ENCODE measurements at places on chromosomes 3 and 15. TPM values are rescaled to one million over a fixed set of nuclear protein-coding genes. Genes with fewer than 3 reads are reported as not detected.

Gene GOLGA6L4
- 2.0 TPM for total RNA-seq

Gene RHOV
- total RNA-seq, result 4.9 TPM

Gene HIGD2B
- total RNA-seq, result not detected

GRCh38 chr3:62098646-62099365 lies 274.5 kb downstream of the FEZF2 start:
- DNase-seq, result no peak

DNA sequence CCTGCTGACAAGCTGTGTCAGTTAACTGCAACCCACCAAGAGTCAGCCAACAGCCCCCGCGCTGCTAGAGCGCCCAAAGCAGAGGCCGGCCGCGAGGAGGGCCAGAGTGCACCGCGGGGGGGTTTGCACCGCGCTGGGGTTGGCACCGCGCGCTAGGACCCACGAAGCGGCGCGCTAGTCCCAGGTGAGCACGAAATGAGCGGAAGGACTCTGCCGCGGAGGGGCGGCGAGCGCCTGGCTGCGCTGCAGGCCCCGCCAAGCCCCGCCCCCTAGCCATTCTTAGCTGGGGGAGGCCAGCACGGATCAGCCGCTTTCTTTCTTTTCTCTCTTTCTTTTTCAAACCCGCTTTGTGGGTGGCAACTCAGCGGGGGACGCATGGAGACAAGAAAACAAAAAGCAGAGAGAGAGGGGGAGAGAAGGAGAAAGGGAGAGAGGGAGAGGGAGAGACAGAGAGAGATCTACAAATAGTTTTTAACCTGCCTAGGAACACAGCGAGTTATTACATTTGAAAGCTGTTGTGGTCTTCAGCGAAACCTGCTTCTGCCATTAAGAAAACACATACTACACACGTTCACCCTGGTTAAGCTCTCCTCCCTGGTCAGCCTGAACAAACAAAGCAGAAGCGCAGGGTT lies 6.9 kb upstream of the FOXB1 start:
- no peak for DNase-seq

DNA sequence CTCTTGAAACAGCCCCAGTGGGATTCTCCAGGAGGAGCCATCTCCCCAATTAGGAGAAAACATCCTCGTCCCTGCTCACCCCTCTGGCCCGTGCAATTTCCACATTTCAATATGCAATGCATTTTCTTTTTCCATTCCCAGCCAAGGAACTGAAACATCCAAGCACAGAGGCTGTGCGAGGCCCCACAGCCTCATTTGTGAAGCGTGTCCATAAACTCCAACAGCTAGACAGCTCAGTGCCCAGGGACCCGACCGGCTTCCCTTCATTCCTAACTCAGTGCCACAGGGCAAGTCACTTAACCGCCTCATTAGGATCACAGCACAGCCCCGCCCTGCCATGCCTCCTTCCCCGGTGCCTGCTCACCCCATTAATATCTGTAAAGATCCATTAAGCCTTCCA lies 204.2 kb upstream of the IGF1R start:
- DNase-seq, result no peak

DNA sequence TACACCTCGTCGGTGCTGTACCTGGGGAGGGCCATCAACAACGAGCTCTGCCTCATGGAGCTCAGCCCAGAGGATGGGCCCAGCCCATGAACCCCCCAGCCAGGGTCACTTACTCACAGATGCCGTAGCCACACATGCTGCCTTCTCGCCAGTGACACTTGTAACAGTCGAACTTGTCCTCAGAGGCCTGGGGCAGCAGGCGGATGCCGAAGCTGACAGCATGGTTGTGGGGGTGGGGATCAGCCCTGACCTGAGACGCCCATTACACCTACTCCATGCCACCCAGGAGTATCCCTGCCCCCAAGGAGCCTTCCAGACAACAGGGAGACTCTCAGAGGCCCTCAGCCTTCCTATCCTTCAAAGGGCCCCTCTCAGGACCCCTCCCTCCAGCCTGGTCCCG lies 12.1 kb downstream of the ALS2CL start:
- no peak for DNase-seq

All from Calu3 (cell line).